ENCODE measurements at places on chromosomes 4 and X. TPM values are rescaled to one million over a fixed set of nuclear protein-coding genes. Genes with fewer than 3 reads are reported as not detected.

GRCh38 chrX:56343219-56343618, 111.1 kb downstream of the KLF8 start:
- H3K4me1 ChIP-seq, result no peaks in the 10 kb centered on the region
- H3K27ac ChIP-seq, result no peak overlapping the region
- H3K4me3 ChIP-seq, result no peak overlapping the region
- no peak for DNase-seq
- no peaks in the 10 kb centered on the region for H3K27me3 ChIP-seq

- H3K36me3 ChIP-seq, result no peaks in the 10 kb centered on the region
- H3K27me3 ChIP-seq, result no peaks in the 10 kb centered on the region
- H3K4me3 ChIP-seq, result no peak overlapping the region
These were observed 24.2 kb upstream of the CSF2RA start for GRCh38 chrX:1244164-1245076.

DNA sequence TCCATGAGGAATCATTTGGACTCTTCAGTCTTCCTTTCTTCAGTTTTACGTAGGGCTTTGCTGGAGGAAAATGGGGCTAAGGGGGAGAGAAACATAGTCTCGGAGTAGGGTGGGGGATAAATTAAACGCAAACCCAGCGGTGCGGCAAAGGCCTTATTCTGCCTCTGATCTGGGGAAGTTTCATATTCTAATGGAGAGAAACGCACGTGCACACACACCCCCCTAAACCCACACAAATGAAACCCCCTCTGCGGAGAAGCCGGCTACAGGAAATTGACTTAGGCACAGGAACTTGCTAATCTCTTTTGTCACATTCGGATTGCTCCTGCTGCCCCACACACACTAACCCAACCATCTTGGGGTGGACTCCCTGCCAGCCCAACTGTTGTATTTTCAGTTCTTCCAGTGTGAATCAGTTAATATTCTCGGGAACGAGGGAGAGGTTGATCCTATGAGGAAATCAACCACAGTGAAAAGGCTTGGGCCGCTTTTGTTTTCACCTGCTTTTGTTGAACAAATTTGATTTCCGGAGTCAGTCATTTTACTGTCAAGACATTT, at the start of gene RHOH:
RHOH (plus strand) TSS at position 308 of the 558 bp plus-strand sequence. CDS start 46,356 bp downstream, outside the sequence.
- no peaks in the 10 kb centered on the region for H3K27me3 ChIP-seq
- DNase-seq, result no peak
- H3K27ac ChIP-seq, result no peak within 1 kb of the TSS

GRCh38 chr4:73836373-73837279, at the start of gene CXCL6:
TSS of gene CXCL6 (plus strand) at chr4:73836678. CDS start at chr4:73836751, 73 bp downstream.
- peak; percentile 63 for DNase-seq
- H3K4me1 ChIP-seq, result peaks cover 36% of the 10 kb centered on the region
- no peaks in the 10 kb centered on the region for H3K27me3 ChIP-seq

HSFX3 gene
- not detected for polyA plus RNA-seq
